Endothelial cell (in vitro differentiated cells): ENCODE measurements at places on chromosomes 2 and 18.

DNA sequence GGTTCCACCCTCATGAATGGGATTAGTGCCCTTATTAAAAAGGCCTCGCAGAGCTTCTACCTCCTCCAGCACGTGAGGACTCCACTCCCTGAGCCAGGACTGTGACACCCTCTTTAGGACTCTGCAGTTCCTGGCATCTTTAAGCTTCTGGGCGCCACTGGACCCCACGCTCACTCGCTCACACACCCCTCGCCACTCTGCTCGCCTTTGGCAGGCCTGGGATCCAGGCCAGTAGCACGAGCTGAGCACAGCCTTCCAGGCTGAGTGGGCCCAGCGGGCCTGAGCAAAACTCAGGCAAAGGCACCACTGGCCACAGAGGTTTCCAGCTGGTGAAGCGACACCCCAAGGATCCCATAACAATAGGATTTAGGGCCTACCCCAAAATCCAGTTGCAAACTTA, 107.9 kb upstream of the GPC1 start:
- no peak for DNase-seq

DNA sequence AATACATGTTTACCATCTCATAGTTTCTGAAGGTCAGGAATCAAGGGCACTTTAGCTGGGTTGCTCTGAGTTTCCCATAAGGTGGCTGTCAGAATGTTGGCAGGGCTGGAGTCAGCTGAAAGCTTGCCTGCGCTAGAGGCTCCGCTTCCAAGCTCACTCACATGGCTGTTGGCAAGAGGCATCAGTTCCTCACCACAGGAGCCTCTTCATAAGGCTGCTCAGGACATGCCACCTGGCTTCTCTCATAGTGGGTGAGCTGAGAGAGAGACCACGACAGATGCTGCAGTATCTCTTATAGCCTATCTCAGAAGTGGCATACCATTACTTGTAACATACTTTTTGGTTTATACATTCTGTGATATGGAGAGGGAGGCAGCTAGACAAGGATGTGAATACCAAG, 7.2 kb downstream of the HADHB start:
- DNase-seq = no peak

DNA sequence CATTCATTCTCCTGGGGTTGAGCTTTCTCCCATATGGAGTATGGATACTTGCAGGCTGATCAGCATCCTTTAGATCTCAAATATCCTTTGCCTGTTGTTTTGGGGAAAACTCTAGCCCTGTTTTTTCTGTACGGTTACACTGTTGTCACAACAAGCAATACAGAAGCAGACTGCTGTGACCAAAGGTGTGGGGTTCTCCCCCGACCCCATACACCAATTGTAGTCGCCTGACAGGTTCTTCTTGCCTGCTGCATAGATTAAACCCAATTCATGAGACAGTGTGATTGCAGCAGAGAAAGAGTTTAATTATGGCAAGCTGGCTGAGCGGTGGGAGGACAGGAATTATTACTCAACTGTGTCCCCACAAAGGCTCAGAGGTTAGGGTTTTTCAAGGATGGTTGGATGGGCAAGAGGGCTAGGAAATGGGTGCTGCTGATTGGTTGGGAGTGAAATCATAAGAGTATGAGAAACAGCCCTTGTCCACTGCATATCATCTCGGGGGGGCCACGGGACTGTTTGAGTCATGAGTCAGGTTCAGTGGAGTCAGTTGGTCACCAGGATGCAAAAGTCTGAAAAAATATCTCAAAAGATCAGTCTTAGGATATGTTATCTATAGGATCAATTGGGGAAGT, 40.6 kb downstream of the ITGB1BP1 start:
- DNase-seq = no peak

DNA sequence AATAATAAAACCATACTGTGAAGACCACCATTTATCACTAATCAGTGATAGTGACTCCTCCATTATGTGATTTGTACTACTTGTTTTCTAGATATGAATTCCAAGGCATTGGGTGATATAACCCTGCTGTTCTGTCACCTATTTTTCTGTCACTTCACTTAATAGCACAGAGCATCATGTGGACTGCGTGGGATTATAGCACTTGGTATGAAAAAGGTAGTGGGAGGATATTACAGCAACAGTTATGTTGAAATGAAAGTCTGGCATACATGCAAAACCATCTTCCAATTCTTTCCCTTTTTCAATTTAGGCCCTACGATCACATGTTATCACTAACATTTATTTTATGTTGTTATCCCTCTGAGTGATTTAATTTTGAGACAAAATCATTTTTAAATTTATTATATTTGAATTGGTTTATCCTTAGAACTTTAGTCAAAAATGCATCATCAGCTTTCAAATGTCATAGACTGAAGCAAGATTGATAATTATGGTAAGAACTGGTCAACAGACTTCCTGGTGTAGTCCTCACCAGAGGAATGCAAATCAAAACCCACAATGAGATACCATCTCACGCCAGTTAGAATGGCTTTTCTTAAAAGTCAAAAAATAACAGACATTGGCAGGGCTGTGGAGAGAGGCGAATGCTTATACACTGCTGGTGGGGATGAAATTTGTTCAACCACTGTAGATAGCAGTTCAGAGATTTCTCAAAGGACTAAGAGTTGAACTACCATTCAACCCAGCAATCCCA, 242.6 kb downstream of the IKZF2 start:
- DNase-seq = no peak

GRCh38 chr2:237243487-237243886, 157.8 kb downstream of the COPS8 start:
- DNase-seq = no peak

DNA sequence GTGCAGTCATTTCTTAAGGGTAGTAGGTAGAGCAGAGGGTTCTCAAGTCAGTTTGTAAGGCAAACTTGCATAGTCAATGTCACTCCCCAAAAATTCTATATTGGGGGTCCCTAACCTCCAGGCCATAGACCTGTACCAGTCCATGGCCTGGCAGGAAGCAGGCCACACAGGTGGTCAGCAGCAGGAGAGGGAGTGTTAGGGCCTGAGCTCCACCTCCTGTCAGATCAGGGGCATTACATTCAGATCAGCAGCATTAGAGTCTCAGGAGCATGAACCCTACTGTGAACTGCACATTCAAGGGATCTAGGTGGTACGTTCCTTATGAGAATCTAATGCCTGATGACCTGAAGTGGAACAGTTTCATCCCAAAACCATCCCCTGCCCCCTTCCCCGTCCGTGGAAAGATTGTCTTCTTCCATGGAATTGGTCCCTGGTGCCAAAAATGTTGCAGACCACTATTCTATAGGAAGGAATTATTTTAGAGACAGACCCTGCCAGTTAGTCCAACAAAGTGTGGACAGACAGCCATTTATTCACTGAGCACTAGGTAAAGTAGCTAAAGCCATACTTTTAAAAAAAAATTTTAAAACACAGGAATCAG, 6.7 kb downstream of the COA5 start:
- DNase-seq = peak; percentile 46

DNA sequence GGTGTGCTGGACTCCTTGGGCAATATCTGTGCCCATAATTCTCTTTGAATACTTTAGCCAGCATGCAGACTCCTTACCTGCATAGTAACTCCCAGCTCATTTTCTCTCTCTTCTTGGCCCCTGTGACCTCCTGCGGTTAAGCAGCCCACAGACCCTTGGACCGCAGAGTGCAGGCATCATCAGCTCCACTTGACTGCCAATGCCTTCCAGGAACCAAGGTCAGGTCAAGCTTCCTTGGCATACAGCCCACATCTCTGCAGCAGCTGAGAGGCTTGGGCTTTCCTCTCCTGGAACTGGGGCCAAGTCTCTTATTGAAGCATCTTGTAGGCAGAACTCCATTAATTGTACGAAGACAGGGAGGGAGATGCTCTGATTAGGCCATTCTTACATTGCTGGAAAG, 130.1 kb upstream of the PIEZO2 start:
- DNase-seq = no peak

GRCh38 chr18:46675112-46675511, 18.1 kb upstream of the LOXHD1 start:
- DNase-seq = no peak

DNA sequence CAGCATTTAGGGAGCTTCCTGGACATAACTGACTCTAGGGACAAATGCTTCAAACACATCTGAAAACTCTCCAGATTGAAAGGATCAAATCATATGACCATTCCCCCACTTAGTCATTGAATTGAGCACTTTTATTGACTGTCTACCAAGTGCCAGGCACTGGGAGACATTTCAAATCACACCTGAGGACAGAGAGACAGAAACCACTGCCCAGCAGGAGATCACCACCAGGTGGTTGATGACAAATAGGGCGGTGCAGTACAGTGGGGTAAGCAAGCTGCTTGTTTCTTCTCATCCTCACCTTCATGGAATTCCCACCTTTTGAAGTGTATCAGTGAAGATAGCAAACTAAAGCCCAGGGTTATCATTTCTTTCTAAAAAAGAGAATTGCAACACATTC, 19.0 kb upstream of the CXCR4 start:
- DNase-seq = no peak

GRCh38 chr2:170411660-170412059, 233.7 kb downstream of the MYO3B start:
- DNase-seq = no peak

GRCh38 chr2:112783187-112783714, 1.0 kb downstream of the IL1A start:
- no peak for DNase-seq
